Stimulated activated CD8-positive, alpha-beta memory T cell treated with anti-CD3 and anti-CD28 coated beads, Interleukin-2, amount 100 ng/mL, for 1 hour (primary cell): ENCODE measurements at places on chromosomes 7 and 10.

GRCh38 chr10:22053048-22053447 is 49.5 kb upstream of the DNAJC1 start:
- DNase-seq = no peak

DNA sequence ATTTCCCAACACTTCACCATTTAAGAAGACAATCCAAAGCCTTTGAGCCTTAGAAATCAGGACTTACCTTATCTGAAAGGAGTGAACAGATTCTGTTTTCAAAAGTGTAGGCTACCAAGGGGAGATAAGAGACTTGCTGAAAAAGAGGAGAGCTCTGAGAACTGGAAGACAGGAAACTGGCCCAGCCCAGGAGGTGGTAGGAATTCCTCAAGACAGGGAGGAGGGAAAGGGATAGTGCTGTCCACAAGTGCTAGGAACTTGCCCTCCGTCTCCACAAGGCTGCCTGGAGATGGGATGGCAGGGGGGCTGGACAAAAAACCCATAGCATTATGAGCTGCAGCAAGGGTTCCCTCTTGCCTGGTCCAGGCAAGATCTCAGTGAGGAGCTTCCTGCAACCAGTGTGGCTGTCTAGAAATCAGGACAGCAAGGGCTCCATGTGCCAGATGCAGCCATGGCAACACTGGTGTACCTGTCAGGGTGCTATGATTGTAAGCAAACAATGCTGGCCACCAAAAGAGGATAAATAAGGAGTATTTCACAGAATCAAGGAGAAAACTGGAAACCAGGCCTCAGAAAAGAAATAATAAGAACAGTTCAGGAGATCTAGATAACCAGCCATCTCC is 22.7 kb upstream of the FRMD4A start:
- no peak for DNase-seq

GRCh38 chr7:46168671-46169383 is 247.8 kb upstream of the IGFBP3 start:
- DNase-seq = no peak

- no peak for DNase-seq
Measured at GRCh38 chr7:68176974-68177373, 1180.3 kb downstream of the TYW1 start.

DNA sequence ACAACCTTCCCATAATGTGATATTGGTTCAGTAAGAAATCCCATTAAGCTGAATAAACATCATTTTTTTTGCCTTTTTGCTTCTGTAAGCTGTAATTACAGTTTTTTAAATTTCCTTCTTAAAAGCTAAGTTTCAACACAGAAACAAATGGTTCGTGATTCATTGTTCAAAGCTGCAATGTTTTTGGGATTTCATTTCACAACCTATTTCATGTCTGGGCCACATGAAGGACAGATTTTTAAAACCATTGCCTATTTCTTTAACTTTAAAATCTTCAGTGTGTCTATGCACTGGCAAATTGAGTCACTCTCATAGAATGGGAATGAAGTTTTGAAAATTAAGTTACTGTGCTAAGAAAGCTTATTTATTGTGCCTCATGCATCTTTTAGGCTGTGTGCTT is 66.9 kb downstream of the TFPI2 start:
- no peak for DNase-seq

GRCh38 chr10:108755646-108756045 is 1167.7 kb downstream of the XPNPEP1 start:
- DNase-seq = no peak

DNA sequence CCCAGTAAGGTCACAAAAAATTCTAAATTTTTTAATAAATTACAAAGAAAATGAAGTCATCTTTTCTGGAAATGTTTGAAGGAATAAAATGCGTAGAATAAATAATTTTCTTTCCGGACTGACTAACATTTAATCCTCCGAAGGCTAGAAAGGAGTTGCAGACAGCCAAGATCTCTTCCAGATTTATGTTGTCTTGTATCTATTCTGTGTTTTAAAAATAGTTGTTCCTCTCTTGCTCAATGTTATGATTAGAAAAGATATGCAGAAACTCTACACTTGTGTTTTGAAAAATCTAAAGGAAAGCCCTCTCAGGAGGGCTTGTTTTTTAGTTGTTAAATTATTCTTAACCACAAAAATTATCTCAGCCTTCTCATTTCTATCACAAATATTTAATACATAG is 70.7 kb downstream of the MACC1 start:
- DNase-seq = no peak

- no peak for DNase-seq
Measured at GRCh38 chr10:103157246-103157645, 35.8 kb downstream of the NT5C2 start.

GRCh38 chr10:101008823-101009423 is 9.3 kb downstream of the LZTS2 start:
- DNase-seq = no peak

DNA sequence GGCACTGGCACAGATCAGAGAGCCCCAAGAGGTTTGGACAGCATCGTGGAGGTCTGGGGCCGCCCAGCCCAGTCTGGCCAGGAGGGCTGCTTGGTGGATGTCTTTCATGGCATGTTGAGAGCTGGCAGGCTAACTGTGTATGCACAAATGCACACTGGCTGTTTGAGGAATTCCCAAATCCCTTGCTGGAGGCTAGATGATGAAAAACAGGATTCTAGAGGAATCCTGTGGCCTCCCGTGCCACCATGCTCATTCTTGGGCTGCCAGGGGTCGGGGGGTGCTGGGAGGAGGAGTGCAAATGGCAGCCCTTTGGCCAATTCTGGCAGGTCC is 26.5 kb downstream of the LEP start:
- DNase-seq = no peak

DNA sequence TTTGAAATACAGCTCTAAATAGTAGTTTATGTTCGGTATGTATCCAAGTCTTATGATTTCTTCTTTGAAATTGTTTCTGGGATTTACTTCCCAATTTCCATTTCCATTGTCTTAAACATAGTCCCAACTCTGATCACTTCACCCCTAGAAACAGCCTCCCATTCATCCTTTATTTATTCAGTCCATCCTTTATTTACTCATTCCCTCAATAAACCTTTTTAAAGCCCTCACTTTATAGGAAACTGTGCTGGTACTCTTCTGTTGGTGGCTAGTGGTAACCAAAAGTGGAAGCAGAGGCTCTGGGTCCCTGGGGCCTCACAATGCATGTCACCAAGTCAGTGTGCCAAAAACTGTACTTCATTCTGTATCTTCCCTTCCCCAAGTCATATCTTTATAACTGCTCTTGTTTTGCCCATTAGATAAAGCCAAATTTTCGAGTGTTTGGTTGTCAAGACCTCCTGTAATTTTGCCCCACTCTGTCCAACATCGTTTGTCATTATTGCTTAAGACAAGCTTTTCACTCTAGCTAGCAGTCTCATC is 3.9 kb upstream of the EPC1 start:
- no peak for DNase-seq

GRCh38 chr7:2870471-2870931 is 26.4 kb upstream of the GNA12 start:
- DNase-seq = no peak

- no peak for DNase-seq
Measured at GRCh38 chr7:30019387-30019786, 7.1 kb downstream of the FKBP14 start.

DNA sequence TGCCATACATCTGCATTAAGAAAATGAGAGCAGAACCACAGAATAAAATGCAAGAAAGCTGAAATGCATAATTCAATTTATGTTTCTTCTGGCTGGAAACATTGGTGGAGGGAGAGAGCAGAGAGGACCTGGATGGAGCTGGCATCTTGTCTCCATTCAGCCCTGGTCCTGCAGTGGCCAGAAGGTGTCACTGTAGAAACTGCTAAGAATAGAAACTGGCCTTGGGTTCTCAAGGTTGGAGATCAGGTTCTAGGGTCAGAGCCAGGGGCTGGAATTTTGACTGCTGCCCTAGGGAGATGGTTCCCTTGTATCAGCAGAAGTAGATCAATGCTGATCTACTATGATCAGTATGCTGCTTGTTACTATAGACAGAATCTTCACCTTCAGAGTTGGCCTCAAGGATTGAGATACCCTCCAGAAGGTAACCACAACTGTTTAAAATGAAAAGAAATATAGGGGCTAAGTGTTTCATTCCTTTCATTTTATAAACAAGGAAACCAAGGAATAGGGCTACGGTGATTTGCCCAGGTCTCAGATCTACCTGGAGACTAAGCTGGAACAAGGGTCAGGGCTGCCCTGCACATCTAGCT is 13.1 kb downstream of the TAS2R41 start:
- DNase-seq = no peak

DNA sequence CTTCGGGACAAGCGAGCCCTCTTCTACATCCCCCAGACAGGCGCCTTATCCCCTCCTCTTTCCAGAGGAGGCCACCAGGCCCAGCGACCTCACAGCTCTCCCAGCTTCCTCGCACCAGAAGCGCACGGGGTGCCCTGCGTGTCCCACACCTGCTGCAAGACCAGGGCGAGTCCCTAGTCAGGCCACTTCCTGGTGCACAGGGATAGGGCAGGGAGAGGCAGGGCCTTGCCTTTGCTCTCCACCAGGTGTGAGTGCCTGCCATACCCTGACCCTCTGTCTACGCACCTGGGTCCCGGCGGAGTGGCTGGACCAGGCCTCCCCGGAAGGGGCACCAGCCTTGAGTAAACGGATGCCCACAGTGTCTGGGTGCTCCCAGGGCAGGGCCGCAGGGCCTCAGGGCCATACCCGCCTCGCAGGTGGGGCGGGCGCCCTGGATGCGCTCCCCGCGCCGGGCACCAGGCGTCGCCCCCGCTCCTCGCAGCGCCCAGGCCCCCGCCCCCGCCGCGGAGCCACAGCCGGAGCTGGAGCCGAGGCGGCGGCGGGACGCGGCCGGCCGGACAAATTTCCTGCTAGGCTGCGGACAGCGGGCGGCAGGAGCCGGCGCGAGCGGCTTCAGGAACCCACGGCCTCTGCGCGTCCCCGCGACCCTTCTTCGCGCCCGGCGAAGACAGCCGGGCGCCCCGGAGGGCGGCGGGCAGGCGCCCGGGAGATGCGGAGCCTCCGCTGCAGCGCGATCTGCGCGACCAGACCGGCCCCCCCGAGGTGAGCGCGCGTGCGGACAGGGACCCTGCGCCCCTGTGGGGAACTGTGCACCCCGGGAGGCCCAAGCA is at the start of gene PTPRE:
Gene PTPRE, plus strand, starts transcription at position 556 of the 830 bp plus-strand sequence. CDS start 133,779 bp downstream, outside the sequence.
- DNase-seq = peak; percentile 20

DNA sequence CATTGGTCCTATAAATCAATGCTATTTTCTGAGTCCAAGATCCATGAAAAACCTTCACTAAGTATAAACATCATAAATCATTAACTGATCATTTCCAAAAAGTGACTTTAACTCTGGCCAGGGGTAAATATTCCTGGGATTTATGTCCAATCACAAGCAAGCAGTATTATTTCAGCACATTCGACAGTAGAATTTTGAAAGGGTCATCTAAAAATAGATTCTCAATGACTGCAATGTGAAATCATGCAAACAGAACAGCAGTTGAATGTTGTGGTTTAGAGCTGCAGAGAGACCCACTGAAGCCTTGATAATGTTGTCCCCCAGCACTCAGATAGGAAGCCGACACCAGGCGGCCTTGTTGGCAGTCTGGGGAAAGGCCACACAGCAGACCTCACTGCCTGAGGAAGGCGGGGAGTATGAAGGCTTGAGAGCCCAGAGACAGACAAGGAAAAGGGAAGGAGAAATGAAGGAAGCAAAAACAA is 38.1 kb downstream of the FAM107B start:
- no peak for DNase-seq

DNA sequence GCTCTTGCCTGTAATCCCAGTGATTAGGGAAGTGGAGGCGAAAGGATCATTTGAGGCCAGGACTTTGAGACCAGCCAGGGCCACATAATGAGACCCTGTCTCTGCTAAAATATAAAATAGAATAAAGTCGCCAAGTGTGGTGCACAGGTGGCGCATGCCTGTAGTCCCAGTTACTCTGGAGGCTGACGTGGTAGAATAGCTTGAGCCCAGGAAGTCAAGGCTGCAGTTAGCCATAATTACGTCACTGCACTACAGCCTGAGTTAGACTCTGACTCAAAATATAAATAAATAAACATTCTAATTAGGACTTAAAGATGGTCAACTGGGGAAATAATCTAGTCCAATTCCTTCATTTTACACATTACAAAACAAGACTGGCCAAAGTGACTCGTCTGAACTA is 768 bp downstream of the CHCHD2 start:
- DNase-seq = no peak

DNA sequence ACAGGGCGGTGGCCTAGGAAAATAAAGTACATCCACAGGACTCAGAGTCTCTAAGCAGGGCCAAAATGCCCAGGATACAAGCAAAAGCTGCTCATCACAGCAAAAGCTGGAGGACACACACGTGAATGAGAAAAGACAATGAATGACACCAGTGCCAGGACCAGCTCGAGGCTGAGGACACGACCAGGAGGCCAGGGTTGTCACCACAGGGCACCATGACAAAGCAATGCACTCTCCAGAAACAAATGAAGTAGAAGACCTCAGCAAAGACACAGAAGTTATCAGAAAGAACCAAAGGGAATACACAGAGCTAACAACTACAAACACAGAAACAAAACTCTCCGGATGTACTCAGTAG is 92.1 kb downstream of the FOXL3 start:
- DNase-seq = no peak

DNA sequence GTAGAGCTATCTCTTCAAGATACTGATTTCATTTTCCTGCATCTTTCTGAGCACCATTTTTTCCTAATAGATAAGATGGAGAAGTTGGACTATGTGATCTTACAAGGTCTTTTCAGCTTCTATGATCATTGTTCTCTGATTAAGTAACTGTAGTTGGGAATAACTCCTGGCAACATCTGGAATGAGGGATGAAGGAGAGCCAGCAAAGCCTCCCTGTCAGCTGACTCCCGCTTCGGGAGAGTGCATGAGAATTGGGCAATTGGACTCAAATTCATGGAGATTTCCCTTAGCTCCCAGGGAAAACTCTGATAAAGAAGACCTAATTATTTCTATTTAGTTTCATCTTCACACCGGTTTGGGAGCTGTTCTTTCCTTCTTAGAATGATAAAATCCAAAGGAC is 146.1 kb downstream of the CCDC71L start:
- DNase-seq = no peak

DNA sequence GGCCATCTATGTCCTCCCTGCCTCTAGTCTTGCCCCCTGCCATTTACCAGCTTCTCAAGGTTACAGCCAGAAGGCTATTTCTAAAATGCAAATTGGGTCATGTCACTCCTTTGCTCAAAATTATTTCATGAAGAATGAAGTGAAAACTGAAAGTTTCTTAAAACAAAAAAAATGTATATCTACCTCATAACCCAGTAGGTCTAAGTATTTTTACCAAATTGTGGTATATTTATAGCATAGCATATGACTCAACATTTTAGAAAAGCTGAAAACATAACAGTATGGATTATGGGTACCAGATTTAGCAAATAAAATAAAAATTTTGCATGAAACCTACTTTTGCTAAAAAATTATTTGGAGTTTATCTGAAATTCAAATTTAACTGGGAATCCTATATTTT is 78.4 kb downstream of the SLC16A9 start:
- DNase-seq = no peak

- no peak for DNase-seq
Measured at GRCh38 chr10:17980846-17981565, 29.3 kb downstream of the SLC39A12 start.

DNA sequence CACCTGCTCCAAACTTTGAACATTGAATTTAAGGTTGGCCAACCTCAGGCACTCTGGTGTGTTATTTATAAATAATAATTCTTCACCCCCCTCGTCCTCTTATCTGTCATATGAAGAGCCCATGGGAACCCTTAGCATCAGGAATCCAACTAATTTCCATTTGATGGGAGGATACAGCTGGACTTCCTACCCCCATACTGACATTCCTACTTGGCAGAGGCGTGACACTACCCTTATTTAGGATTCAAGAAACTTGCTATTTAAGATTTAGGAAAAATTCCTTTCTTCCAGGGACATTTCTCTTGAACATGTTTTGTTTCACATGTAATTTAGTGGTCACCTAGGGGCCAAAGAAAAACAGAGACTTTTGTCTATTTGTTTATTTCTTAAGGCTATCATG is 171.9 kb upstream of the NRP1 start:
- no peak for DNase-seq
